ENCODE measurements at places on chromosomes 12 and 14. TPM values are rescaled to one million over a fixed set of nuclear protein-coding genes. Genes with fewer than 3 reads are reported as not detected.

RNU6-7 gene
- not detected for total RNA-seq

CCDC38 gene
- not detected for total RNA-seq

RD3L gene
- total RNA-seq: not detected

AHNAK2 gene
- 8.9 TPM for total RNA-seq

PLEKHG7 gene
- not detected for total RNA-seq

Data from thyroid gland (tissue), 4 donors.